Vagina (tissue), 2 donors: ENCODE measurements at places on chromosomes 11 and 22.

DNA sequence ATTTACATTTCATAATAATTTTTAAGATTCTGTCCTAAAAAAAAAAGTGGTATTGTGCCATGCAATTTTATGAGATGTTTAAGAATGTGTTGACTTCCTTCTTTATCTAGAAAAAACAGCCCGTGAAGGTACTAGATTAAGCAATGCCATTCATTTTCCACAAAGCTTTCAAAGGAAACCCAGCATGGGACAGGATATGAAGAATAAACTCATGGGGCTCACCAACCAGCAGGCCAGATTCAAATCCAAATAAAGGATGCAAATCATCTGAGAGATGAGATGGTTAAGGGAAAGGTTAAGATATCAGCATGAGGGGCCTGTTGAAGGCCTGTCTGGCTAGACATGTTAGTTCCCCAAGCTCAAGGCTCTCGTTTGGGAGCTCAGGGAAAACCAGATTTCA is 199.1 kb downstream of the SWAP70 start:
- no peaks in the 10 kb centered on the region for H3K27me3 ChIP-seq
- no peak for DNase-seq
- no peak overlapping the region for H3K4me3 ChIP-seq
- H3K4me1 ChIP-seq = peaks cover 15% of the 10 kb centered on the region
- no peaks in the 10 kb centered on the region for H3K36me3 ChIP-seq

DNA sequence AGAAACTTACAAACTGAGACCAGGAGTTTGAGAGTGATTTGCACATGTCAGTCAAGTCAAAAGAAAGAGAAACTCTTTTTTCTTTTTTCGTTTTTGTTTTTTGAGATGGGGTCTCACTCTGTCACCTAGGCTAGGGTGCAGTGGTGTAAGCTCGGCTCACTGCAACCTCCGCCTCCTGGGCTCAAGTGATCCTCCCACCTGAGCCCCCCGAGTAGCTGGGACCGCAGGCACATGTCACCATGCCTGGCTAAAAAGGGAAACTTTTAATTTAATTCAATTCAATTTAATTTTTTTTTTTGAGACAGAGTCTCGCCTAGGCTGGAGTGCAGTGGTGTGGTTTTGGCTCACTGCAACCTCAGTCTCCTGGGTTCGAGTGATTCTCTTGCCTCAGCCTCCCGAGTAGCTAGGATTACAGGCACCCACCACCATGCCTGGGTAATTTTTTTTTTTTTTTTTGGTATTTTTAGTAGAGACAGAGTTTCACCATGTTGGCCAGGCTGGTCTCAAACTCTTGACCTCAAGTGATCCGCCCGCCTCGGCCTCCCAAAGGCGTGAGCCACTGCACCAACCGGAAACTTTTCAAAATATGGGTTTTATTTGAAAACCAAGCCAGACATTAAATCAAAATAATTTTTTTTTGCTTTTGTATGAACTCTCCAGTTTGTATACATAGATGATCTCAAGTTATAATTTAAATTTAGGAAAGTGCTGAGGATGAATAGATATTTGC is 9.9 kb downstream of the UCP3 start:
- no peaks in the 10 kb centered on the region for H3K27me3 ChIP-seq
- no peak overlapping the region for H3K4me3 ChIP-seq
- H3K36me3 ChIP-seq = no peaks in the 10 kb centered on the region
- DNase-seq = no peak

DNA sequence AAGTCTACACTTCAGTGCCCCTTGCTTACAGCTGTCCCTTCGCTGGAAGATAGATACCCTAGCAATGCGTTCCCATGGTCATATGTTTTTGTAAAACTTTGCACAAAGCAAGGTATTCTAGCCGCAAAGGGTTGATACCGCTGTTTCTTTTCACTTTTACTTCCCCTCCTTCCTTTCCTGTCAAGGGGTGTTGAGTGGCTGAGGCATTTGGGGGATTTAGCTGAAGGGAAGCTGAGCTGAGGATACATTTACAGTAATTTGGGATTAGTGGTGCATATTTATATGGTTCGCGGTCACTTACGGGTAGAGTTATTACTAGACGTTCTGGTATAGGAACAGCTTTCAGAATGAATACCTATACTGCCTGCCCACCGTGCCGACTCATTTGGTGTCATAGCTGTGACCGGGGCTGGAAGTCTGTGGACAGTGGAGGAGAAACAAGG is 86.9 kb upstream of the WNT11 start:
- no peaks in the 10 kb centered on the region for H3K27me3 ChIP-seq
- H3K36me3 ChIP-seq = no peaks in the 10 kb centered on the region
- DNase-seq = no peak
- H3K27ac ChIP-seq = no peak overlapping the region

- H3K27me3 ChIP-seq = no peaks in the 10 kb centered on the region
- DNase-seq = no peak
- H3K36me3 ChIP-seq = no peaks in the 10 kb centered on the region
- H3K27ac ChIP-seq = no peak overlapping the region
Measured at GRCh38 chr11:22520521-22520920, 105.1 kb downstream of the FANCF start.
